ENCODE measurements at places on chromosomes 7 and 10. TPM values are rescaled to one million over a fixed set of nuclear protein-coding genes. Genes with fewer than 3 reads are reported as not detected.

The SEPHS1 gene
- 131 TPM for polyA plus RNA-seq

The ENKUR gene
- 4.8 TPM for polyA plus RNA-seq

The SRRT gene
- polyA plus RNA-seq: 154 TPM

The ZSCAN25 gene
- 20.9 TPM for polyA plus RNA-seq

The CYP2E1 gene
- polyA plus RNA-seq: 0.46 TPM

The TPK1 gene
- 8.3 TPM for polyA plus RNA-seq

All from right renal pelvis (tissue), 4 donors.